AG09309 (cell line): ENCODE measurements at places on chromosomes 2 and 18.
A peak's percentile ranks its signal among the peaks of the same experiment; 100 is the strongest.

DNA sequence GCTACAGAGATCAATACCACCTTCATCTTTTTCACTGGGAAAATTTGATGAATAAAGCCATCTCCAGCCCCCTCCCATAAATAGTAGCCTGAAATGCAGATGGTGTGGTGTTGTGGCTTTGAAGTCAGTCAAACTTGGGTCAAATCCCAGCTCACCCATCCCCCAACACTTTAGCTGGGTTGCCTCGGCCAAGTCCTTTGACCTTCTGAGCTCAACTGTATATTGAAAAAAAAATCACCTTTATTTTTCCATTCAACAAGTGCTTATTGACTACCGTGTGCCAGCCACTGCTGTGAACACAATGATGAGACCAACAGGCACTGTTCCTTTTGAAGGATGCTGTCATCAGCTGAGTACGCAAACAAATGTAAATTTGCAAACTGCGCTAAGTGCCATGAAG lies 35.1 kb upstream of the NTSR2 start:
- no peak for DNase-seq

GRCh38 chr18:39737869-39738268 lies 2172.3 kb upstream of the CELF4 start:
- DNase-seq = no peak

DNA sequence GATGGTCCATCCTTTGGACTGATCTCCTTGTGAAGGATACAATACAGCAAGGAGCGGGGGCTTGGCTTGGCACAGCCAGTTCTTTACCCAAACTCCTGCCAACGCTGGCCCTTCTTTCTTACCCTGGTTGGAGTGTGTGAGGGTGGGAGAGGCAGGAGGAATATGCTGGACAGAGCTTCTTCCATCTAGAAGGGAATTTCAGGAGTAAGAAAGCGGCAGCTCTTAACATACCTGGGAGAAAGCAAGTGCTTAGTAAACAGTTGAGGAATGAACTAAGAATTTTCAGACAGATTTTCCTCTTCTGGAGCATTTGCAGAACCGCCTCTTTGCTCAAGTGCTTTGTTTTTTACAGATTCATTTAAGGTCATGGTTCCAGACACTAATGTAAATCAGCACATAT lies 72.8 kb downstream of the NEDD4L start:
- DNase-seq = no peak

DNA sequence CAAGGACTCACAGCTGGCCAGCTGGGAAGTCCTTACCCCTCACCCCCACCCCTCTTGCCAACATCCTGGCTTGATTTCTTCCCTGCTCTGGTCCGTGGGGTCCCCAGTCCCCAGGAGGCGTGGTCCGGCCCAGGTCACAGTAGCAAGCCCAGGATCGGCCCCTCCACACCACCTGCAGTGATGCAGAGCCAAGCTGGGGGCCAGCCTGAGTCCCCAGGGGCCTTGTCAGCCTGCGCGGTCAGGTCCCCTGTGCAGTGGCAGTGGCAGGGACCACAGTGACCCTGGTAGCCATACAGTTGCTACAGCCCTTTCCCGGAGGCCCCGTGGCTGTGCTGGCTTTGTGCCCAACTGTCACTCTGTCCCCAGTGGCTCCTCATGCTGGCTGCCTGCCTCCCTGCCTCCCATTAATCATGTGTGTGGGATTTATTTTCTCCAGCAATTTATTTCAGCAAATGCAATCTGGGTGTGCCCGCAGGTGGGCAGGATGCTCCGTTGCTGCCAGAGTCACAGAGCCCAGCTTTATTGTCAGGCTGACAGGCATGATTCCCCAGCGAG lies 8.8 kb upstream of the PRSS56 start:
- DNase-seq = no peak

DNA sequence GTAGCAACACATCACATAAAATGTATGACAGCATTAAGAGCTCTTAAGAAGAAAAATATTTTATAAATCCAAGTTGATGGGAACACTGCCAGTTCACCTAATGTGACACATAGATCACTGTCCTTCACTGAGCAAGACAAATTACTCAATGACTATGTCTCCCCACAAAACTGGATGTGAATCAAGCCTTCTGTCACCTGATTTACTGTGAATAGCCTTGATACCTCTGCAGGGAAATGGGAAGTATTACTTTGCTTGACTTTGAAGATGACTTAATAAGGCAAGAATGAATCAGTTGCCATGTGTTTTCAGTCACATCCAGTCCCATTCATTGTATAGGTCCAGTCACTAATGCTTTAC lies 94.6 kb downstream of the NYAP2 start:
- DNase-seq = no peak

GRCh38 chr18:58362027-58362575 lies 266.8 kb downstream of the ALPK2 start:
- peak; percentile 89 for DNase-seq

GRCh38 chr2:169819106-169819505 lies 5.6 kb downstream of the METTL5 start:
- no peak for DNase-seq

DNA sequence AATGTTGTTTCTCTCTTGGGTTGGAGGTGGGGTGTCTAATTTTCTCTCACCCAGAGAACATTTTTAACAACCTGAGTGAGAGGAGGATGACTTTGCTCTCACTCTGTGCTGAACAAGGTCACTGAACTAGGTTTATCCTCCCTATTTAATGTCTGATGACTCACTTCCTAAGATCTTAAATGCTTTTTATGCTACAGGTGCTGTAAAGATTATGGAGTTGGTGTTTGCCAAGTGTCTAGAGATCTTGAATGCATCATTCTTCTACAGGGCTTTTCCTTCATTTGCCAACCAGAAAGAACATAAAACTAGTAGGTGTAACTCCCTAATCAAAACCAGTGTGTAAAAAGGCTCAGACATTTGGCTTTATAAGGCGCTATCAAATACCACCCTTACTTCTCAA lies 350.5 kb upstream of the ETAA1 start:
- DNase-seq = no peak

- DNase-seq = no peak
Measured at GRCh38 chr2:168439536-168439935, 16.5 kb upstream of the CERS6 start.

- DNase-seq = peak; percentile 32
Measured at GRCh38 chr2:19575641-19576040, 217.2 kb upstream of the OSR1 start.

- no peak for DNase-seq
Measured at GRCh38 chr2:85790499-85791188, 36.9 kb downstream of the ATOH8 start.

DNA sequence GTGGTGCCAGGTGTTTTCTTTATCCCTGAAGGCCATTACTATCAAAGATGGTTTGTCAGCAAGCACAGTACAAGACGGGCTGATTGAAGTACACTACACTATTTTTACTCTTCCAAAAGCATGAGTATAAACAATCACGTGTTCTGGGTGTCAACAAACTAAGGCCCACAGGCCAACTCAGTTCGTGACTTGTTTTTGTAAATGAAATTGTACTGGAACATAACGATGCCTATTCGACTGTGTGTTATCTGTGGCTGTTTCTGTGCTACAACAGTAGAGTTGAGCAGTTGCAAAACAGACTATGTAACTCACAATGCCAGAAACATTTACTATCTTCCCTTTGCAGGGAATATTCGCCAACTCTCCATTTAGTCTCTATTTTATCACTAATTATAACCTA lies 12.3 kb downstream of the MRPS5 start:
- DNase-seq = no peak

DNA sequence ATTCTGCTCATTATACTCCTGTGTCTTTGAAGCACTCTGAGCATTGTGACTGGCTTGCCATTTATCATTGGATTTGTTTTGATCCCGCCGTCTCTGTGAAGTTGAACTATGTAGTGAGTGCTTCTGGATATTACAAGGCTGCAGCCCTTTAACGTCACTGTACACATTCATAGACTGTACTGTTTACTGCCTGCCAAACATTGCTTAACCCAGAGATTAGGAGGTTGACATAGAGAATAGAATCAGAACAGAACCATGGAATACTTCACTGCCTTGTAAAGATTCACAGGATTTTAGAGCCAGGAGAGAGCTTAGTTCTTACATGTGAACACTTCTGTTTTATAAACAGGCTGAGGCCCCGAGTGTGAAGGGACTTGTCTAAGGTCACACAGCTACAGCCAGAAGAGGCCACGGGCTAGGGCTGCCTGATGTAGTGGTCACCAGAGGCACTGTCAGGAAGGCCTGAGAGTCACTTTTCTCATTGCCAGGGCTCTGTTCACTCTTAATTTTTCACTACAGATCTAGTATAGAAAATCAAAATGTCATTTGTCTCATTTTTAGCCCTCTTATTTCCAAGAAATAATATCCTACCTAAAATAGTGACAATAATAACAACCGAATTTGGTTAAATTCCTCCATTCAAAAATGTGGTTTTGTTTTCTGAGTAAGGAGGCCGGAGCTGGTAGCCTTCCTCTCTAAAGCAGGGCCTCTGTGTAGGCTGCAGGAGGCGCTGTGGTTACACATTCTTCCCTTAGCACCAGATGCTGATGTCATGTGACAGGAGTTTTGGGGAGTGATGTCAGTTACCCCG lies 87.9 kb downstream of the UGGT1 start:
- peak; percentile 20 for DNase-seq

- no peak for DNase-seq
Measured at GRCh38 chr2:124426625-124427024, 401.5 kb downstream of the CNTNAP5 start.

DNA sequence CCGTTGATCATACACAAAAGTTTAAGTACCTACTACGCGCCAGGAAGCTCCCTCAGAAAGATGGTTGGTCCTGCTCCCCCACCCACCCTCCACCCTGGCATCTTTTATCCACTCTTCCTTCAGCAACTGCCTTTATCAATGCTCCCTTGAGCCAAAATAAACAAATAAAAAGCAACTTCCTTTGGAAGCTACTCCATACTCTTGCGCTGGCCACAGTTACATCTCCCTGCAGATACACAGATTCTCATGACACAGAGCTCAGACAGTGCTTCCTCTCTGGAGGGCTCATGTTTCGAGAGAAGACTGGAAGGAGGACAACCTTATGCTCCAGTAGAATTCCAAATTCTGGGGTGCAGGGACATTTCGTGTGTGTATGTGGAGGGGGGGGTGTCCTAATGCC lies 3.8 kb upstream of the STEAP3 start:
- DNase-seq = no peak

GRCh38 chr2:178295906-178296305 lies 101.6 kb downstream of the OSBPL6 start:
- DNase-seq = no peak

- no peak for DNase-seq
Measured at GRCh38 chr2:109254174-109254904, 125.3 kb downstream of the SH3RF3 start.
